ENCODE measurements at places on chromosomes 6 and 20. TPM values are rescaled to one million over a fixed set of nuclear protein-coding genes. Genes with fewer than 3 reads are reported as not detected.

CST4 gene
- not detected for total RNA-seq

GNRH2 gene
- 0.60 TPM for total RNA-seq

SSTR4 gene
- total RNA-seq, result not detected

DNA sequence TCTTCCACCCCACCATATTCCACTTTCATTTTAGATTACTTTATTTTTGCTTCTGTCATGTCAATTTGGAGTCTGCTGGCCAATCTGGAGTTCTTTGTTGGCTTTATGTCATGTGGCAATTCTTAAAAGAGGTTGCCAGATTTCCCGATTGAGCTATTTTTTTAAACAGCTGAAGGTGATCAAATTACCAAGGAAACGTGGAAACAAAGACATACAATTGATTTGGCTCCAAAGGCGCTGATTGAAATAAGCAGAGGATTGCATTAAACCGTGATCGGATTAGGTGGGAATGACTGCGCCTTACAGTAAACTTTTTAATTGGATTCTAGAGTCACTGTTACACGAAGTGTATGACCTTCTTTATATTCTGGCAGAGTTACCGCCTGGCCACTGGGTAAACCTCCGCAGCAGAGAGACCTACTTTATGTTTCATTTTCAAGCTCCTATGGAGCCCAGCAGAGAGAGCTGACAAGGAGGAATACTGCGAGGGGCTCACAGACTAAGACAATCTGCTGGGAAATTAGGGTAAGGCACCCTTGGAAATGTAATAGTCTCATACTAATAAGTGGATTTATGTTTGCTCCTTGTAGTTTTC lies 37.9 kb downstream of the SIM1 start:
- H3K4me1 ChIP-seq, result no peaks in the 10 kb centered on the region
- no peak overlapping the region for H3K27ac ChIP-seq
- no peak overlapping the region for H3K4me3 ChIP-seq
- no peaks in the 10 kb centered on the region for H3K27me3 ChIP-seq
- no peak for DNase-seq

- no peaks in the 10 kb centered on the region for H3K27me3 ChIP-seq
- H3K4me1 ChIP-seq, result no peaks in the 10 kb centered on the region
- H3K36me3 ChIP-seq, result no peaks in the 10 kb centered on the region
- no peak overlapping the region for H3K4me3 ChIP-seq
- H3K27ac ChIP-seq, result no peak overlapping the region
Observed at GRCh38 chr20:9255171-9255570, 186.3 kb downstream of the PLCB4 start.

GRCh38 chr6:17867880-17868279 lies 119.6 kb downstream of the KIF13A start:
- no peak overlapping the region for H3K4me3 ChIP-seq
- DNase-seq, result no peak
- H3K36me3 ChIP-seq, result no peaks in the 10 kb centered on the region
- H3K27me3 ChIP-seq, result no peaks in the 10 kb centered on the region
- no peaks in the 10 kb centered on the region for H3K4me1 ChIP-seq

GRCh38 chr6:52136055-52136454 lies 48.6 kb upstream of the PKHD1 start:
- H3K36me3 ChIP-seq, result no peaks in the 10 kb centered on the region
- no peak overlapping the region for H3K4me3 ChIP-seq
- DNase-seq, result no peak
- no peak overlapping the region for H3K27ac ChIP-seq
- no peaks in the 10 kb centered on the region for H3K27me3 ChIP-seq

DNA sequence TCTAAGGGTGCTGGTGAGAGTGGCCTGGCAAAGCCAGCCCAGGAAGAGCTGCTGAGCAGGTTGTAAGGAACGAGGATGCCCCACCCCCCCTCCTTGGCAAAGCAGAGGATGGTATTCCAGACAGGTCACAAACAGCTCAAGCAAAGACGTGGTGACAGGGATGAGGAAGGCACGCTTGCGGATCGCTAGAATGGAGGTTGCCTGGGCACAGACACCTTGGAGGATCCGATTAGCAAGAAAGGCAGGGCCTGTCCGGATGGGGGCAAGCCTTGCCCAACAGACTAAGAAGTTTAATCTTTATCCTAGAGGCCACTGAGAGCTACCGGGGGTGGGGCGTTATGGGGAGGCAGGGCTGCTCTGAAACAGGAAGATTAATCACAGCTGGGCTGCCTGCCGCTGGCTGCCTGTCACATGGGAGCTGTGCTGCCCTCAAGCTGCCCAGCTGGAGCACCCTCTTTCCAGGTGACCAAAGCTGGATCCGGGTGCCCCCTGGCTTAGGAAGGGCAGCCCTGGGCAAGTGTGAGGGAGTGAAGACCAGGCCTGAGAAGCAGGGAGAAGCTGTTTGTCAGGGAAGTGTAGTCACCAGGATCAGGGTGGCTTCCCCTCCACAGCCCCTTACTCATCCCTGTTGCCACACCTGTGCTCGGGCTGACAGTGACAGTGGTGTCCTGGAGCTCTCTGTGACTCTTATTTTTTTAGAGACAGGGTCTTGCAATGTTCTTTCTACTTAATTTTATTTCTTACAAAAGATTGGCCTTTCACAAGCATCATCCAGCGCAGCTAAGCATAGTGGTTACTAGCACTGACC lies 9.1 kb upstream of the MAPK13 start:
- no peaks in the 10 kb centered on the region for H3K36me3 ChIP-seq
- H3K27me3 ChIP-seq, result no peaks in the 10 kb centered on the region
- peaks cover 58% of the 10 kb centered on the region for H3K4me1 ChIP-seq
- DNase-seq, result peak; percentile 51
- peak overlapping the region; percentile 35 for H3K4me3 ChIP-seq
- H3K27ac ChIP-seq, result peak overlapping the region; percentile 96

DNA sequence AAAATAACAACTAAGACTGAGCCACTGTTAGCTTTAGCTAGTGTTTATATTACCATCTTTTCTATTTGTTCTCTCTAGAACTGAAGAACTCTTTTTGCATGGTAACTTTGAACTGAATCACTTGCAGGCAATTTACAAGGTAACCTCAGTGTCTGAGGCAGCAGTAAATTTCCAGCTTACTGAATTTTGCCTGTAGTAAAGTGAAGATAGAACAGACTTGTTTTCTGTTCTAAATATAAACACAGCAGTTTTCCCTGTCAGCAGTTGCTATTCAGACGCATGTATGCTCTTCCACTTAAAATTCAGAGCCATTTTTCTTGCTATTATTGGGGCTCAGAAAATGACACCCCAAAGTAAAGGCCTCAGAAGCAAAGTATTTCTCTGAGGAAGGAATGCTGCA lies 974.0 kb upstream of the GJE1 start:
- no peaks in the 10 kb centered on the region for H3K36me3 ChIP-seq

- no peak overlapping the region for H3K4me3 ChIP-seq
- no peak for DNase-seq
- H3K27me3 ChIP-seq, result no peaks in the 10 kb centered on the region
Observed at GRCh38 chr6:22135395-22135794, 161.4 kb downstream of the PRL start.

DNA sequence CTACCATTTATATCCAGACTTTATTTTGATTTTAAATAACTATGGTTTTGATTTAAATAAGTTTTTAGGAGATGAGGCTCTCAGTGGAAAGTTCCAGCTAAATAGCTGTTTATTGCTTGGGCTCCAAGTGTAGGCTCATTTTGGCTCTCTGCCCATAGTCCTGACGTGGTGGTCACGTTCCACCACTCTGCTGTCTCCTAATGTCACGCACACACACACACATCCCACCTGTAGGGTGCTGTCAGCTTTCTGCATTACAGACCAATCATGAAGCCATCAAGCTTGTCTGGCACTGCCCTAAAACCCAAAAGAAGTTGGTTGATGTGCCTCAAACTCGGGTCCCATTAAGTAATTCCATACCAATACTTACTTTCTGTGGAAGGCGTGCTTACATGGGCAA lies 45.4 kb downstream of the PANK2 start:
- H3K4me3 ChIP-seq, result no peak overlapping the region
- H3K36me3 ChIP-seq, result no peaks in the 10 kb centered on the region
- H3K4me1 ChIP-seq, result peaks cover 19% of the 10 kb centered on the region
- no peak overlapping the region for H3K27ac ChIP-seq
- DNase-seq, result no peak

DNA sequence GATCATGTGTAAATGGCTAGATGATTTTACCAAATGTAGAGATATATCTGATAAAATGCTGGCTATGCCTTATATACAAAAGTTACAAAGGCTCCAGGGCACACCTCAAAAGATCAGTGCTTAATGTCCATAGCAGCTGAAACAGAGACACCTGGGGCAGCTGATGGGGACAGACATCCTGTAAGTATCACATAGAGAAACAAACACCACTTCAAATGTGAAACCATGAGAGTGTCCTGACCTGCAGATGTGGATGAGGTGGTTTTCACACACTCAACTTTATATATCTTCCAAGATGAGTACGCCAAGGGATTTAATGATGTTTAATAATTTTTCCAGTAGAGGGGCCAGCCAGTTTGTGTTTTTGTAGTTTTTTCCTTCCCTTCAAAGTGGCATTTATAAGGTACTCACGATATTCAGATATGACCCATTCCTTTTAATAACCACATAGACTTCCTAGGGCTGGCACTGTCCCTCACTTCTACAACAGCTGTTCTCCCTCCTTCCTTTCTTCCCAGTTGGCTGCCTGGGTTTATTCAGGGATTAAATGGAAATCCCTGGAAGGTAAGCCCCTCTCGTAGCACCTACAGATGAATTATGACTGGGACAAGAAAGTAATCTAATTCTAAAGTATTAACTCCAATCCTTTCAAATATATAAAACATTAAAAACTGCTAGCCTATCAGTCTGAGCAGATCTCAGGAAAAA lies 50.3 kb upstream of the MCM9 start:
- H3K36me3 ChIP-seq, result no peaks in the 10 kb centered on the region
- no peak overlapping the region for H3K4me3 ChIP-seq
- H3K27ac ChIP-seq, result no peak overlapping the region
- no peaks in the 10 kb centered on the region for H3K4me1 ChIP-seq
